ENCODE measurements at places on chromosomes 6 and 20. TPM values are rescaled to one million over a fixed set of nuclear protein-coding genes. Genes with fewer than 3 reads are reported as not detected.

- DNase-seq, result no peak
Measured at GRCh38 chr6:162620073-162620472, 107.5 kb downstream of the PRKN start.

- no peak for DNase-seq
Measured at GRCh38 chr6:2378891-2379652, 133.7 kb upstream of the GMDS start.

GRCh38 chr6:151263967-151264366 lies 24.2 kb downstream of the AKAP12 start:
- DNase-seq, result no peak

DNA sequence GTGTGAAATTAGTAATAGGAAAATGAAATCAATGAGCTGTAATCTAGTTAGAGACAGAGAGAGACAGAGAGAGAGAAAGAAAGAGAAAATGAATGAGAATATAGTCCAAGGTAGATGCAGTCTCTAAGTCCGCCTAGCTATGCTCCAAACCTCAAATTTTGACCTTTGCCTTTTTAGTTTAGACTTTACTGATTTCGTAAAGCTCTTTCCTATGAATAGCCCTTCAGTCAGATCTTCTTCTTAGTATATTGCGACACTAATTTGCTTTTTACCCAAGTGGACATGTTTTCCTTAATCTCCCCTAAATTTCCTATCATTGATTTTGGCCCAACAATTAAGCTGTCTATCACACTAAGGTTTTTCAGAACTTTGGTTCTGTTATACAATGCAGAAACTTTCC lies 49.5 kb downstream of the TFAP2D start:
- DNase-seq, result no peak

GRCh38 chr6:129212081-129212480 lies 329.1 kb downstream of the LAMA2 start:
- no peak for DNase-seq

- DNase-seq, result no peak
Measured at GRCh38 chr20:32142088-32142487, 32.6 kb downstream of the TM9SF4 start.

GRCh38 chr20:3449319-3449718 lies 21.5 kb upstream of the ATRN start:
- DNase-seq, result no peak

GRCh38 chr6:155936551-155936950 lies 480.9 kb upstream of the NOX3 start:
- DNase-seq, result no peak

- DNase-seq, result no peak
Measured at GRCh38 chr20:37880726-37881591, 22.0 kb upstream of the VSTM2L start.

GRCh38 chr6:1821164-1821512 lies 211.4 kb downstream of the FOXC1 start:
- DNase-seq, result no peak

- no peak for DNase-seq
Measured at GRCh38 chr6:96823743-96824142, 13.5 kb downstream of the GPR63 start.

DNA sequence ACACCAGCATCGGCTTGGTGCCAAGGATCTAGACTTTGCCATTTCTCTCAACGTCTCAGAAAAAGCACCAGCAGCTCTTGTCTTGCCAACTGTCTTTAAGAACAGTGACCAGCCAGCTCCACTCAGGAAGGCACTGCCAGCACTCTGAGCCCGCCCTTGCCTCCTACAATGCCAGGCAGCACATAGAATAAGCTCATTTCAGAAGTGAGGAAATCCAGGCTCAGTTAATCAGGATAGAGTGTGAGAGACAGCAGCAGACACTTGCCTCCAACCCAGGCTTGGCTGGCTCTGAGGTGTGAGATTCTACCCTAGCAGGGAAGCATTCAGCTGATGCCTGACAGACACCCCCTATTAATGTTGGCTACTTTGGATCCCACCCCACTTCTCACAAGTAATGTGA lies 4.3 kb upstream of the SYNDIG1 start:
- DNase-seq, result no peak

- DNase-seq, result no peak
Measured at GRCh38 chr6:83097204-83097603, 29.7 kb downstream of the DOP1A start.

DNA sequence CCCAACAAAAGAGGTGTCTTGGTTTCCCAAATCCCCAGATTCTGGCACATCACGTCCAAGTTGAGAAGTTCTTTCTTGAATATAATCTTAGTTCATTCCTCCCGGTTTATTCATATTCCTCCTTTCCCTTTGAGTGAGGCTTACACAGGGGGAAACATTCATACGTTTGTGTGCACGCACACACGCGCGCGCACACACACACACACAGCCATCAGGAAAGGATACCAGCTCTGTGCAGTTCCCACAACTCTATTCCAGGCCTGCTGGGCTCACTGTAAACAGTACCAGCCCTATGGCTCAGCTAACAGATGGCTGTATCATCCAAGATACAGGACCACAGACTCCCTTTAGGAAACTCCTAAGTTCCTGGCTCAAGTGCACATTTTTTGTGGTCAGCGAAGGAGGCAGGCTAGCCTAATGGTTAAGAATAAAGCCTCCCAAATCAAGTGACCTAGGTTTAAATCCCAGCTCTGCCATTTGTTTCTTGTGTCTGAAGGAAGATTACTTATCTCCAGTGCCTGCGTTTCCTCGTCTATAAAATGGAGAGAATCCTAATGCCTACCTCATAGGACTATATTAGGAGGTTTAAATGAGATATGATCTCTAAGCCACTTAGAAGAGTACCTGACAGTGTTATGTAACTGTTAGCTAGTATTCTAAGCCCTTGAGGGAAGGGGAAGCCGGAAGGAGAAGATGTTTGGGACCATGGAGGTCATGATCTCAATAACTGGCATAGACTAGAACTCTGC lies 3.7 kb upstream of the TAF8 start:
- no peak for DNase-seq

GRCh38 chr6:12249541-12250382 lies 40.4 kb upstream of the EDN1 start:
- no peak for DNase-seq

DNA sequence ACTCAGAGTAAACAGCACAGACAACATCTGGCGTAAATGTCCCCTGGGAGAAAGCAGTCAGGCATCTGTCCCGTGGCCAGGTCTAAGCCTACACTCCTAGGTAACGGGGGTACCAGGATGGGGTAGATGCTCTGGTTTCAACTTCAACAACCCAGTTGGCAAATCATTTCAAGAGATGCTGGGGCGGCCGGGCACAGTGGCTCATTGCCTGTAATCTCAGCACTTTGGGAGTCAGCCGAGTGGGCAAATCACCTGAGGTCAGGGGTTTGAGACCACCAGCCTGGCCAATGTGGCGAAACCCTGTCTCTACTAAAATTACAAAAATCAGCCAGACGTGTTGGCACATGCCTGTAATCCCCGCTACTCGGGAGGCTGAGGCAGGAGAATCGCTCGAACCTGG lies 12.3 kb downstream of the PREX1 start:
- DNase-seq, result no peak

DNA sequence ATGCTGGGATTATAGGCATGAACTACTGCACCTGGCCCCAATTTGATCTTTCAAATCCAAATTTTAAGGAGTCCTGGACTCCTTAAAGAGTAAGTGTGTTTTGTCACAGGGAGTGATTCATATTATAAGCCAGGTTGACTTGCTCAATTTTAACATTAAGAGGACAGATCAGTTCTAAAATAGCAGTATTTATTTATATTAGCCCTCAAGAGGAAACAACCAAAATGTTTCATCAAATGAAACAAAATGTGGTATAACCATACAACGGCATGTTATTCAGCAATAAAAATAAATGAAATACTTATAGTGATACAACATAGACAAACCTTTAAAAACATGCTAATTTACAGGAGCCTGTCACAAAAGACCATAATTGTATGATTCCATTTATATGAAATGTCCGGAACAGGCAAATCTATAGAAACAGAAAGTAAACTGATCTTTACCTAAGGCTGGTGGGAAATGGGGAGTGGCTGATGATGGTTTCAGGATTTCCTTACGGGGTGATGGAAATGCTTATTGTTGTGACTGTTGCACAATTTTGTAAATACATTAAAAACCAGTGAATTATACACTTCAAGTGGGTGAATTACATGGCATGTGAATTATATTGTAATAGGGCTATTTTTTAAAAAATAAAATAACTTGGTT lies 637.4 kb downstream of the MMUT start:
- no peak for DNase-seq

DNA sequence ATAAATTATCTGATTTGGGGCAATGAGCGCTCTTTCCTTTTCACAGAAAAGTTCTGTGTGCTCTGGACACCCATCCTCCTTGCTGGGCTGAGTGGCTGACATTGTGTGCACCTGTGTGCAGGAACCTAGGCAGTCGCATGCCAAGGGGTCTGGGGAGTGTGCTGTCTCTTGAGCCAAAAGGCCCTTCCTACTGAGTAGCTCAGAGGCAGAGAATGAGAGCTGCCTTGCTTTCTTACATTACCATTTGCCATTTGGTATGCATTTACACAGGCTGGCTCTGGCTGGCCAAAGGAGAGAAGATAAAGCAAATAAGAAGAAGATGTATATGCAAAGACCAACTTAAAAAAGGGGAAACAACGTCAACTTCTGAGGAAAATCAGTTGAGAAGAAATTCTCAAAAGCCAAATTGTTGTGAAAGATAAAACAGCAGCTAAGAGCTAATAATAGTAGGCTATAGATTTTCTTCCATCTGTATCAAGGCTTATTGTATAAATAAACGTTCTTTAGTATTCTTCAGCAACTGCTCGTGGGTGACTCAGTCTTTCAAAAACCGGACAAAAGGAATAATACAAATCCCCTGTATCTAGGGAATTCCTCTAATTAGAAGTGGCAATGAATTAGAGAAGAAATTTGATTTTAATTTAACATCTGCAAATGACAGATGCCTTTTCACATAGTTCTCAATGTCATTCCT lies 121.9 kb downstream of the INSM1 start:
- no peak for DNase-seq

GRCh38 chr6:105831311-105832097 lies 254.6 kb upstream of the PRDM1 start:
- no peak for DNase-seq

GRCh38 chr6:169689287-169689686 lies 12.5 kb downstream of the WDR27 start:
- no peak for DNase-seq

Gene SLC32A1
- total RNA-seq, result 0.33 TPM

Gene TFAP2C
- 5.8 TPM for total RNA-seq

Gene ROMO1
- 173 TPM for total RNA-seq

Gene BNIP5
- not detected for total RNA-seq

Gene TNXB
- total RNA-seq, result 4.8 TPM

Gene MUCL3
- 0.37 TPM for total RNA-seq

Gene AVP
- not detected for total RNA-seq

Gene ARG1
- total RNA-seq, result not detected

Gene SRSF12
- 4.2 TPM for total RNA-seq

Gene SNRPB2
- total RNA-seq, result 102 TPM

Gene SLC22A1
- 0.45 TPM for total RNA-seq

Gene CASS4
- not detected for total RNA-seq

Gene PSMB9
- total RNA-seq, result 2.9 TPM
